ENCODE measurements at places on chromosomes 3 and 15. TPM values are rescaled to one million over a fixed set of nuclear protein-coding genes. Genes with fewer than 3 reads are reported as not detected.

GRCh38 chr3:131192701-131193100, 166.0 kb downstream of the NEK11 start:
- DNase-seq = no peak

GRCh38 chr3:51986010-51986947, 2.9 kb downstream of the ACY1 start:
- DNase-seq = peak; percentile 79

Gene STX19
- total RNA-seq = not detected

GRCh38 chr15:27172821-27173220, 201.8 kb downstream of the GABRG3 start:
- no peak for DNase-seq

- DNase-seq = no peak
Observed at GRCh38 chr3:63963496-63963895, 51.3 kb upstream of the SCAANT1 start.

DNA sequence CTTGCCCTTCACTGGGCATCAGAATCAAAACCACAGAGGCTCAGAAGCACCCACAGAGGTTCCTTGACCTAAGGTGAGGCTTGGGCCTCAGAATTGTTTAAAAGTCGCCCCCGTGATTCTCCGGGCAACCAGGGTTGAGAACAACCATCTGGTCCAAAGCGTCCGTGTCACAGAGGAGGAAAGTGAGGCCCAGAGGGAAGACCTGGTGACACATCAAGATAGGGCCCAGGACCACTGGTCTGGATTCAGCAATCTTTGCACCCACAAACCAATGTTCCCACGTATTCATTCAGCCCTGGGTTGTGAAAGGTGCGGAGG, 272.6 kb downstream of the UACA start:
- no peak for DNase-seq

DNA sequence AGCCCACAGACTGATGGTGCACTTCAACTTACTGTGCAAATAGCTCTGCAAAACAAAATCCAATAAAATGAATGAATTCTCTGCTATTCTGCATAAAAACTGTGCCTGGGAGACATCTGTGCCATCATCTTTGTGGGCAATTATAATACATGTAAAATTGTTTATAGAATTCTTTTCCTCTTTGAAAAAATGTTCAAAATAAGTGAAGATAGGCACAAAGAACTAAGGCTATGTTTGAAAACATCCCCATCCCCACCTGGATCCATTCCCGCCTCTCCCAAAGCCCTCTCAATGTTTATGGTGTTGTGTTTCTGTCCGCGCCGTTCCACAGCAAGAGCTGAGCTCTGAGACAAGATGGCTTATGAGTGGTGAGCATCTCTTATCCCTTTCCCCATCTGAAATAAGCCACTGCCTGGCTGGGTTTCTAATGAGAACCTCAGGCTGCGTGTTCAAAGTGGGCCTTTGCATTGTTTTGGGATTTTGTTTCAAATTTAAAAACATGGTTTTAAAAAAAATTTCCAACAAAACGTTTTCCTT, 22.4 kb upstream of the SNRPA1 start:
- DNase-seq = no peak

DNA sequence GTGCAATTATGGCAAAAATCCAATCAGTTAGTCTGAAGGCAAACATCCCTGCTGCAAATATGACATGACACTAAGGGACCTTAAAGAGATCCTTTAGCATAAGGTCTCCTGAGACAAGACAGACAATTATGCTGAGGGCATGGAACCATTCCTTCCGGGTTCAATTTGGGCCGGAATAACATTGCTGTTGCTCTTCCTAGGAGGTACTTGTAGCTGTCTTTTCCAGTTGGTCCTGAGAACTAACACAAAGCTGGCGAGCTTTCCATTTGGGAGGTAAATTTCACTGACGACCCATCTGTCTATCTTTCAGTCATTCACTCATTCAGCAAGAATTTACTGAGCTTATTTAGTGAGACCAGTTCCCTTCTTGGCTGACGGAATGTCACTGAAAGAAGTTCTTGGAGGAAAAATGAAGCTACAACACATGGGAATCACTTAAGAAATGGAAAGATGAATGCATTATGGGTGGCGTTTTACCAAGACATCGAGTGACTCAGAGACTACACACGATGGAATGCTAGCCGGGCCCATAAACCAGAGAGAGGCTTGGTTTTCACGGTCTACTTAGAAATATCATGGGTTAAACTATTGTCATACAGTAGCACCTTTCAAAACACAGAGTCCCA, 215.5 kb downstream of the PDZRN3 start:
- DNase-seq = peak; percentile 69

DNA sequence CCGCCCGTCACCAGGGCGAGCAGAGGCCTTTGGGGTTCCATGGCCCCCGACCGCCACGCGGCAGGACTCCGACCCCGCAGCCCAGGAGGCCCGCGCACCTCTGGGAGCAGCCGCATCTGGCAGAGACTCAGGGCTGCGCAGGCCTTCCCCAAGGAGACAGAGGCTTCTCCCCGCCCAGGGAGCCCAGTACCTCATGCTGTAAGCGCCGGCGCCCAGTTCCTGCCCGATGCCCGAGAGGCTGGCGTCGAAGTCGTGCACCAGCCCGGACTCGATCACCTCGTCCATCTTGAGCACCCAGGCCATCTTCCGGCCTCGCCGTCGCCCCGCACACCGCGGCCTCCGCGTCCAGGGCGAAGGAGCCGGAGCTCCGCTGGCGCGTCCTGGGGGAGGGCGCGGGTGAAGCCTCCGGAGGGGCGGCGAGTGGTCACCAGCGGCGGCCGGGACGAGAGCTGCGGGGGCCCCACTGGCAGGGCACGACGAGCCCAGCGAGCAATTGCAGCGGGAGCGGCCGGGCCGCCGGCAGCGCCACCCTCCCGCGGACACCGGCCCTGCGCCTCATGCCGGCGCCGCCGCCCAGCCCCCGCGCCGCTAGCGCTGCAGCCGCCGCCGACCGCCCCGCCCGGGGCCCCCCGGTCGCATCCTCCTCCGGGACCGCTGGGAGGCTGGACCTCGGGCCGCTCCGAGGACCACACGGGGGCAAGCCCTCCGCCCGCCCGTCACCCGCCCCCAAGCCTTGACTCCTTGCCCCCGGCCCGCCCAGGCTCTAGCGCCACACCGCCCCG, 468 bp downstream of the UBP1 start:
- DNase-seq = peak; percentile 90

DNA sequence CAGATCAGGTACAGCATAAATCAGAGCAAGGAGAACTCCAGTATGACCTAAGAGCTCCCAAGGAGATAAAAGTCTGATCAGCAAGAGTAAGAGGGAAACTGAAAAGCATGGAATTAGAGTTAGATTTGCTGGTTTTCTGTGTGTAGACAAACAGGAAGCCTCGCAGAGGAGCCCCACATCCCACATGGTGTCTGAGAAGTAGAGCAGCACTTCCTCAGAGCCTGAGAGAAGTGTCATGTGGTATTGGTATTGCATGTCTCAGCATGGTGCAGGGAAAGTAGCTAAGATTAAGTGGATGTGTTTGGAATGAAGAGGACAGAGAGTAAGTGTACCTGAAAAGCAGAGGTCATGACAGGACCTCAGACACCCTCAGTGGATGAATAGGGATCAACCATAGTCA, 175.4 kb upstream of the GBE1 start:
- no peak for DNase-seq

Measured in osteoblast (primary cell).